ENCODE measurements at places on chromosomes 4 and X.

DNA sequence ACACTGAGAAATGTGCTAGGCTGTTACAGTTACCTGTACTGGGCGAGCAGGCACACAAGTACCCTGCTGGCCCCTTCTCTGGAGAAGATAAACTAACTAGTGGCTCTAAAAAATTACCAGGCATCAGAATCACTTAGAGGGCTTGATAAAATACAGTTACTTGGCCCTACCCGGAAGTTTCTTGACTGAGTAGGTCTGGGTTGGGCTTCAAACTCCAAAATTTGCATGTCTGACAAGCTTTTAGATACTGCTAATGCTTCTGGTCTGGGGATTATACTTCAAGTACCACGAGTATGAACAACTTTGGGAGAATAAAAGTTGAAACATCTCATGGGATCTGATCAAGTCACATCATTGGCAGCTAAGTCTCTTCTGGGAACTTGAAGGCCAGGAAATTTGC is 30.8 kb downstream of the CEP135 start:
- DNase-seq: no peak

DNA sequence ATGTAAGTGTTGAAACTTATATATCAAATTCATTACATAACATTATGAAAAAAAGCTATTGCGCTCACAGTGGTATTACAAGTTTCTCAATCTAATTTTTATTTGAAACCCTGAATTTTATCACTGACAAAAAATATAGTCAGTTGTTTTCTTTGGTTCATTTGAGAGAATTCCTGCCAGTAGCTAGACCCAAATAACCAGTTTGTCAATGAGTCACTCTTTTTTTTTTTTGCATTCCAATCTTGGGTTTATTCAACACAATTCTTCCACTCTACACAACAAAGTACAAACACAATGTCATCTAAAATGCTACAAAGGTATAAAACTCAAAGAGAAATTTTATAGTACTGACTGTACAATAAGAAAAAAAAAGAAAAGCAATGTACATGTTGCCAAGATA is 13.1 kb downstream of the HPF1 start:
- no peak for DNase-seq

DNA sequence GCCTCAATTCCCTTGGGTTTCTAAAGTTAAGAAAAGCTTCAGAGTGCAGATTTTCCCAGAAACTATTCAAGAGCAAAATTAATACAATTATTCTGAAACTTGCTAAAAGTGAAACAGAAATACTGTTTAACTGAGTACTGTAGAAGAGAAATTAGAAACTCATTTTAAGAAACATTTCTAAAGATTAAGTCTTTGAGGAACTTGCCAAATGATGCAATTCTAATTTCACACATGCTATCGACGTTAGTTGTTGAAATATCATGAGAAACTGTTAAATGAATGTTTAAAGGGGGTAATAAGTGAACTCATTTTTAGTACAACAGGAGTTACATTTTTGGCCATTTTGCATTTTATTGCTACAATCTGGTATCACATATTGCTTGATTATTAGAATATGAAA is 125.3 kb upstream of the MAOA start:
- DNase-seq: no peak

DNA sequence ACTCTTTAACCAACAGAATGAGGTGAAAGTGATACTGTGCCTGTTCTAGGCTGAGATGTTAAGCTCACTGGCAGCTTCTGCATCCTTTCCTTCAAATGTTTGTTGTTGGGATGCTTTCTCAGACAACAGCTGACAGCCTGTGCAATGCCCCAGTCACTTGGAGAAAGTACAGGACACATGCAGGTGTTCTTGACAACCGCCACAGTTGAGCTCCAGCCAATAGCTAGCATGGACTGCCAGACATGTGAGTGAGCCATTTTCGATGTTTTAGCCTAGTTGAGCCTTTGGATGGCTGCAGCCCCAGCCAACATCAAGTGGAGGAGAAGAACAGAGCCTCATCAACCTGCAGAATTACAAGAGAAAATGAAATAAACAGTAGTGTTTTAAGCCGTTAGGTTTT is 94.1 kb upstream of the PPP3CA start:
- no peak for DNase-seq

- DNase-seq: peak; percentile 82
These were observed 57.3 kb upstream of the BCOR start for GRCh38 chrX:40154853-40155588.

GRCh38 chrX:54042609-54043021 is 1.7 kb downstream of the PHF8 start:
- DNase-seq: peak; percentile 58

All from HuH-7 (cell line).